ENCODE measurements at places on chromosomes 2 and 18.

GRCh38 chr2:19127616-19128015 lies 230.8 kb downstream of the OSR1 start:
- no peak for DNase-seq

DNA sequence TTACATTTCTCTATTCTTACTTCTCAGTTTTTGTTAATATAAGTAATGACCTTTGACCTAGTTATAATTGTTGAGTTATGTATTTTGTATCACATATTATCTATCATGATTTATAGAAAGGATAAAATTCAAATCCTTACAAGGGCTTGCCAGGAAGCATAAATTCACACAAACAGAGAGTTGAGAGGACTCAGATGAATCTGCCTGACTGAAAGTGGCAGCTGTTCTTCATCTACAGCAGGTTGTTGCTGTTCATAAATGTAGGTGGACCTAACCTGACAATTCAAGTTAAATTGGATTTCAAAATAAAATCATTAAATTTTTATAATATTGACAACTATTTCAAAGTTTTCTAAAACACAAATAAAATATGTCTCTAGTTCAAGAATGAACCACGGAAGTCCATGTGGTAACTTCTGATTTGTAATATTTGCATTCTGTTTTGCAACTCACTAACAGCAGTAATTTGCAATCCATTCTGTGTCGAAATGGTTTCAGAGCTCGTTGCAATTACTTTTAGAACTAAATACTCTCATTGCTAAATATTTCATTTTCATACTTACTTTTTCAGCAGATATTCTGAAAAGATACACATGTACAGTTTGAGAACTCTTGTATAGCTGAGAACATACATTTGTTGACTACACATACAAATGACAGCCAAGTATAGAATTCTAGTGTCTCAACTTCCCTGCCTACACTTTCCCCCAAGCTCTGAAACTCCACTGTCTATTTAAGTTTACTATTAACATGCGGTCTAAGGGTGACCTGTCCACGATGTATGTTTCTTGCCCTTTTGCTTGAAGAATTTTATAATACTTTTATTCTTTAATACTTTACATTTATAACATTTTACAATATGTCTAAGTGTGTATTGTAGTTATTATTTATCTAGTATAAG lies 25.7 kb downstream of the SCN7A start:
- DNase-seq = no peak

GRCh38 chr2:12759248-12759647 lies 42.5 kb downstream of the TRIB2 start:
- DNase-seq = no peak

- DNase-seq = no peak
These were observed 11.5 kb upstream of the C2orf42 start for GRCh38 chr2:70202236-70202806.

DNA sequence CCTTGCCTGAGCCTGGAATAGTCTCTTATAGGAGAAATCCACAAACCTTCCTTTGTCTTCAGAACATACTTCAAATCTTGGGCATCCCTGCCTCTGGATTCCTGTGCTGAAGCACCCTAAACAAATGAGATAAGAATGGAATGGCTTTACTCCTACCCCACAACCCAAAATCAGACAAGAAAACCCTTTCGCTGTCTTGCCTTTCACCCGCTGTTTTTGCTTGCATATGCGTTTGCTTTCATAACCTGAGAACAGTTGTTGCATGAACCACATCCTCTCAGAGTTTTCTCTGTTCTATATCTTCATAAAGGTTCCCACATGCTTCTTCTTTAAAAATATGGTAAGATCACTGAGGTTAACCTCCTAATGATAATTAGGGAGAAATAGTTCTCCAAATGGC lies 132.1 kb upstream of the MAP3K20 start:
- DNase-seq = no peak

- no peak for DNase-seq
These were observed 967.3 kb downstream of the BCL11A start for GRCh38 chr2:59586176-59586575.

DNA sequence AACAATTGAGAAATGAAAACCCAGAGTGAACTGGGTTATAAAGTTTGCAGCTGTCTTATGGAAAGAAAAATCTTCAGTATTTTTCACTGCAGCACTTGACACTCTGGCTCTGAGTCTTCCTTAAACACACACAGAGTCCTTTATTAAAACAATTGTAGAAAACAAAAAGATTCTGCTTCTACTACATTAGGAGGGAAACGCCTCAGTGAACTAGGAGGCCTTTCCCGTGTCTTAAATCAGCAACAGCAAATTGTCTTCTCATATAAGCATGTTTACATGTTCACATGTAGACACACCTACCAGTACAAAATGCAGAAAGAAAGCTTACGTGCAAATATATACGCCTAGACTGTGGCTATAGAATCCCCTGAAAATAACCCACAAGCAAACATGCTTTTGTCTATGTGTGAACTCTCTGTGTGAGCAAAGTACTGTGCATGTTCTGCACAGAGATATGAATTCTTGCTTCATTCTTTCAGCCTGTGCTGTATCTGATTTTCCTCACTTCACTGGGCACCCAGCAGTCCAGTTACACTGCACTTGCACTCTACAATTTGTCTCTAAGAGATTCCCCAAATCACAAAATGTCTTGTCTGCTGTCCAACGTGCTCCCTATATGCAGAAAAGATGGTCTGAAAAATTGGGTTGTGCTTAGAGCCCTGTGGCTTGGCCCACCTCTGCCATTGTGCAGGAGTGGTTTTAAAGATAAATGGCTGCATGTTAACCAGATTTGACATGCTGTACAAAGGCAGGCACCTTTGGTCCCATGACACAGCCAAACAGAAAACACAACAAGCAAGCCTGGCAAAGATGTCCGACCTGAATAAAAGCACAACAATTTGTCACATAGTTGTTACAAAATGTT lies 24.5 kb downstream of the ZEB2 start:
- DNase-seq = no peak

DNA sequence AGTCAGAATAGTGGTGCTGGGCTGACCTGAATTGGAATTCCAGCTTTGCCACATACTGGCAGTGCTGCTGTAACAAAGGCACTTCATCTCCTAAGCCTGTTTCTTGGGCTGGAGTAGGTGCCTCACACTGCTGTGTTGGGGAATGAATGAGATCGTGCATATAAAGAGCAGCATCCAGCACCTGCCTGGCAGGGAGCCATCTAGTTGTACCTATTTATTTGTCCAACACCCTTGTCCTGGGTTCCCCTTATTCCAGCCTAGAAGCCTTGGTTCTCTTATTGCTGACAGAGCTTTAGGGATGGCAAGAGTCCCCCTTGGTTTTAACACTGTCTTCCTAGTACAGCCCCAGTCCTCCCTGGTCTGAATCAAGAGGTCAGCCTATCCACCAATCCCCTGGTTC lies 275.3 kb upstream of the RAB12 start:
- no peak for DNase-seq

GRCh38 chr2:69683170-69683971 lies 39.8 kb upstream of the AAK1 start:
- DNase-seq = no peak

- DNase-seq = peak; percentile 48
These were observed 285.6 kb downstream of the AGAP1 start for GRCh38 chr2:235779444-235779896.

DNA sequence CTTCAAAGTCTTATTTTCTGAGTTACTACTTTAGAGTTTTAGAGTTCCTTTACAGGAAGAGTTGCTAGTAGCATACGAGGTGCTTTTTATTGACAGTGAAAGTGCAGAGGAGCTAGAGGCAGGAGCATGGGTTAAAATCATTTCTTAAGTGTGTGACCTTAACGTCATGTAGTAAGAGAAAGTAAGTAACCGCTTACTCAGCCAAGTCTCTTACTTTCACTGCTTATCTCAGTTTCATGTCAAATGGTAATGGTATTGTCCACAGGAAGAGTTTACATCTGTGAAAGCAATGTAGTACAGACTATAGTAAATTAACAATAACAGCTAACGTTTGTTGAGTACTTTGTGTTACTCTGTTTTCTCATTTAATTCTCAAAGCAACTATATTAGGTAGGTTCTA lies 12.6 kb downstream of the NDUFAF7 start:
- DNase-seq = peak; percentile 21

DNA sequence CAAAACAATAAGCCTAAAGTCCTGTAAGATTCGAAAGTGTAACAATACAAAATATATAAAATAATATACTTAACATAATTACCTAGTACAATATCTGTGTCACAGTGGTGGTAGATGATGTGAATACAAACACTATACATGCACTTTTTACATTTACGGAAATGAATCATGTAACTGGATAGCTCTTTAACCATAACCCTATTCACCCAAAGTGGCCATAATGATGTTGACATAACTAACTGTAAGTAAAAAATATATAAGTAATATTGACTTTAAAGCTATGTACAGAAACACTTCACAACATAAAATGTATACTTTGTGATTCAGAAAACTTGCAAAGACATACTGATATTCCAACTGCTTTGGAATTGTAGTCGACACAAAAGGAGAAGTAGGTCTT lies 616.9 kb upstream of the SLC8A1 start:
- DNase-seq = no peak

DNA sequence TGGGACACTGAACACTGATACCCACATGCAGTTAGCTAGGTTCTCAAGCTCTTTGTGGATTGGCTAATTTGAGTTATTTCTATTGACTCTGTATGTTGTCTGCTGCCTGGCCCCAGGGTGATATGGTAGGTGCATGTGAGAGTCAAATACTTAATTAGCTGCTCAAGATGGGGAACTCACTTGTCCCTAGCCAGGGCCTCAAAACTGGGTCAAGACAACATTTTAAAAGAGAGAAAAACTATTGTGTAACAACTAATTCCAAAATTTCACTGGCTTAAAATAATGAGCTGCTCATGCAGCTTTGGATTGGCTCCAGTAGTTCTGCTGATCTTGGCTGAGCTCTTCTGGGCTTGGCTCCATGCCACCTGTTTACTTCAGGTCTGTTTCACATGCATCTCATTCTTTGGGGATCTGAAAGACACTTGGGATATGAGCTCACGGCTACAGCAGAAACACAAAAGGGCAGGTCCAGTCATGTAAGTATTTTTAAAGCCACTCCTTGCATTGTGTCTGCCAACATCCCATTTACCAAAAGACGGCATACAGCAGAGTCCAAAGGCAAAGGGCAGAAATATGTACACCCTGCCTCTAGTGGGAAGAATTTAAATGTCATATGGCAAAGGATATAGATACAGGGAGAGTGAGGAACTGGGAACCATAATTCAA lies 716.8 kb downstream of the SUCLG1 start:
- no peak for DNase-seq

- no peak for DNase-seq
These were observed 131.3 kb downstream of the CCBE1 start for GRCh38 chr18:59565957-59566356.

GRCh38 chr2:131641414-131642206 lies 113.9 kb downstream of the CCDC74A start:
- no peak for DNase-seq

- peak; percentile 3 for DNase-seq
These were observed 923 bp downstream of the AMER3 start for GRCh38 chr2:130756053-130756873.

DNA sequence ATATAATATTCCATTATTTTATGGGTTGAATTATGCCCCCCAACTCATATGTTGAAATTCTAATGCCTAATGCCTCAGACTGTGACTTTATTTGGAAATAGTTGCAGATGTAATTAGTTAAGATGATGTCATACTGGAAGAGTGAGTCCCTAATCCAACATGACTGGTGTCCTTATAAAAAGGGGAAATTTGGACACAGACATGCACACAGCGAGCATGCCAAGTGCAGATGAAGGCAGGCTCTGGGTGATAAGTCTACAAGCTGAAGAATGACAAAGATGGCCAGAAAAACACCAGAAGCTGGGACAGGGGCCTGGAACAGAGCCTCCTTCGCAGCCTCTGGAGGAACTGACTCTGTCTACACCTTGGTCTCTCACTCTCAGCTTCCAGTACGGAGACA lies 10.0 kb upstream of the ASAP2 start:
- DNase-seq = no peak

DNA sequence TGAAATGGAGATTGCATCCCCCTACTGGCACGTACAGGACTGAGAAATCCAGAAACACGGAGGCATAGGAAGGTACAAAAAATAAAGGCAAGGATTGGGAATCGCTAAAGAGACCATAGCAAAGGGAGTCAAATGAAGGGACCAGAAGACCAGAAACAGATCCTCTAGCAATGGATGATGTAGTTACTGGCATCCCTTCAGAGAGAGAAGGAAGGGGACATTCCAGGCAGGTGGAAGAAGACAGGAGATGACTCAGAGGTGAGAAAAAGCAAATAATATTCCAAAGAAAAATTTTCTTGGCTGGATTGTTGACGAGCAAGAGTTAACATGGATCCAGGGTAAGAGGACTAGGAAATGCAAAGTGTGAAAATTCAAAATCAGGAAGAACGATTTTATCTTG lies 78.4 kb upstream of the FZD7 start:
- DNase-seq = no peak

GRCh38 chr2:1967242-1968208 lies 223.2 kb upstream of the PXDN start:
- no peak for DNase-seq

DNA sequence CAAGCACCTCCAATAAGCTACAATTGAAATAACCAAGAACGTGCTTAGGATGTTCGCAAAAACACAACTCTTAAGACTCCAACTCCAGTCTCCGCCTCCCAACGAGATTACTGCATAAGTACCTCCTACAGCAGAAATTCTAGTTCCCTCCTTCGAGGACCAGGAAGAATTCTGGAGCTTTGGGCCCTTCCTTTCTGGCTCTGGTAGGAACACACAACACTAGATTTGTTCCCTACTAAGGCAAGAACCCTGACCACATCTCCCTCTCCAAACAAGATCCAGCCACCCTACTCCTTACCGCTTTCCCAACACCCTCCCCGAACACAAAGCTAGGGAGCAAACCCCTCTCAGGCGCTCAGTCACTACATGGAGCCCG lies 721 bp downstream of the ADAM17 start:
- DNase-seq = peak; percentile 49

- DNase-seq = no peak
These were observed 66.1 kb upstream of the ZNF397 start for GRCh38 chr18:35174745-35175144.

- DNase-seq = no peak
These were observed 44.2 kb downstream of the NRP2 start for GRCh38 chr2:205726506-205726905.

DNA sequence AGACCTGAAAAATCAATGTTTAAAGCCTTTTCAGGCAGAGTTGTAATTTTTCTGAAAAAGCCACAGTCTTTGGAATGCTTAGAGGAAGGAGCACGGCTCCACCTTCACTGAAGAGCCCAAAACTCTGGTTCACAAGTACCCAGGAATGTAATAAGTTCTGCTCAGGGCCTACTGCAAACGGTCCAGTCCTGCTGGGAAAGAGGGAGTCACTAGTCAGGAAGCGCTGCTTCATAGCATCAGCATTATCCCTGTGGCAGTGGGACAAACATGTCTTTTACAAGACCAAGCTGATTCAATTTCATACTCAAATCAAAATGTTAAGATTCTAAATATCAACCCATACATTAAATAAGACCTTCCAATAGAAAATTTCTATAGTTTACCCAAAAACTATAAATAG lies 152.9 kb upstream of the PGAP1 start:
- no peak for DNase-seq

DNA sequence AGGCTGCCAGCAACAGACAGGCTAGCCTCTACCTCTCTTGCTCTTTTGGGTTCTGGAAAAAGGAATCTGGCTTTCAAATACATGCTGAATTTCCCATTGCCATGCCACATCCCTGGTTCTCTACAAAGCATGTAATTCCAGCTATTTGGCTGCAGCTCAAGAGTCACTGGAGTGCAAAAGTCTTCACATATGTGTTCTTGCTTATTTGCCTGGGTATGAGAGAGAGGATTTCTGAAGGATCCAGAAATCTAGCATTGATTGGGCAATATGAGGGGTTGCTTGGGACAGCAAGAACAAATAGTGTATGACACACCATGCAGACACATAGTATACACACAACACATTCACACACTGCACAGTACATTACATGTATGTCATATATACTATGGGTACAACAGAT lies 30.7 kb upstream of the LGALSL start:
- no peak for DNase-seq

All from CD4-positive, alpha-beta T cell treated with Interleukin-10 for 1 hour (primary cell).